ENCODE measurements at places on chromosomes 12 and 14.

- no peaks in the 10 kb centered on the region for H3K27me3 ChIP-seq
- peak overlapping the region; percentile 66 for H3K27ac ChIP-seq
- peaks cover 61% of the 10 kb centered on the region for H3K4me1 ChIP-seq
- no peak for DNase-seq
- H3K4me3 ChIP-seq: no peak overlapping the region
Observed at GRCh38 chr12:123058980-123059379, 78.5 kb downstream of the ARL6IP4 start.

- peaks cover 17% of the 10 kb centered on the region for H3K4me1 ChIP-seq
- no peak overlapping the region for H3K27ac ChIP-seq
- peak; percentile 79 for DNase-seq
- peak overlapping the region; percentile 37 for H3K4me3 ChIP-seq
Observed at GRCh38 chr14:99231850-99232713, 39.9 kb downstream of the BCL11B start.

- H3K27ac ChIP-seq: no peak overlapping the region
- no peak for DNase-seq
- H3K36me3 ChIP-seq: no peaks in the 10 kb centered on the region
- H3K4me3 ChIP-seq: no peak overlapping the region
Observed at GRCh38 chr14:96830946-96831345, 33.8 kb downstream of the VRK1 start.

- H3K4me3 ChIP-seq: no peak overlapping the region
- H3K27me3 ChIP-seq: no peaks in the 10 kb centered on the region
- no peaks in the 10 kb centered on the region for H3K36me3 ChIP-seq
- H3K27ac ChIP-seq: no peak overlapping the region
Observed at GRCh38 chr14:88013750-88014349, 8.9 kb downstream of the GPR65 start.

DNA sequence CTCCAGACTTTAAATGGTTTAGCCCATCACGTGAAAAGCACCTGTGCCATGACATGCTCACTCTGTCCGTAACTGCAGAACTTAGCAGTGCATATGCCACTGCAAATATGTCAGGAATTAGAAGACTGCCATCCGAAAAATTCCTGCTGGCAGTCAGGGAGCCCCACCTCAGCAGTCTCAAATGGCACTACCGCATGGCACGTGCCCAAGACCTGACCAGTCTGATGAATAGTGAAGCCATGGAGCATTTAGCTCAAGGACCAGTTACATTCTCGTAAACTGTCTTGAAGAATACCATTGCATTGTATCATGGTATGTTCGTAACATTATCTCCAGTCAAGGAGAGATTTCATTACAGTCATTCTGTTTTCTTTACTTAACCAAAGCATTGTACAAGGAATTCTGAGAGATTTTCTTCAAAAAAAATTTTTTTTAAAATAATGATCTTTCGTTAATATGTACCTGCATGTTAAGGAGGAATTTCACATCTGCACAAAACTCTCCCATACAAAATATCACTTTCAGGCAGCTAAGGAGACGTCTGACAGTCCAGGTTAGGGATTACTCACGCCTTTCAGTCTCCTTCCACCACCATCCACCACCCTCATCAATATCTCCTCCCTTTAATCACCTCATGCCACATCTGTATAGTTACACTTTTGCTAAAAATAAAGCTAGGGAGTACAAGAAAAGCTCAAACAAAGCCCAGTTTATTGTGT, 138.5 kb downstream of the ANO2 start:
- no peaks in the 10 kb centered on the region for H3K27me3 ChIP-seq
- no peak overlapping the region for H3K4me3 ChIP-seq
- H3K27ac ChIP-seq: no peak overlapping the region
- no peak for DNase-seq

DNA sequence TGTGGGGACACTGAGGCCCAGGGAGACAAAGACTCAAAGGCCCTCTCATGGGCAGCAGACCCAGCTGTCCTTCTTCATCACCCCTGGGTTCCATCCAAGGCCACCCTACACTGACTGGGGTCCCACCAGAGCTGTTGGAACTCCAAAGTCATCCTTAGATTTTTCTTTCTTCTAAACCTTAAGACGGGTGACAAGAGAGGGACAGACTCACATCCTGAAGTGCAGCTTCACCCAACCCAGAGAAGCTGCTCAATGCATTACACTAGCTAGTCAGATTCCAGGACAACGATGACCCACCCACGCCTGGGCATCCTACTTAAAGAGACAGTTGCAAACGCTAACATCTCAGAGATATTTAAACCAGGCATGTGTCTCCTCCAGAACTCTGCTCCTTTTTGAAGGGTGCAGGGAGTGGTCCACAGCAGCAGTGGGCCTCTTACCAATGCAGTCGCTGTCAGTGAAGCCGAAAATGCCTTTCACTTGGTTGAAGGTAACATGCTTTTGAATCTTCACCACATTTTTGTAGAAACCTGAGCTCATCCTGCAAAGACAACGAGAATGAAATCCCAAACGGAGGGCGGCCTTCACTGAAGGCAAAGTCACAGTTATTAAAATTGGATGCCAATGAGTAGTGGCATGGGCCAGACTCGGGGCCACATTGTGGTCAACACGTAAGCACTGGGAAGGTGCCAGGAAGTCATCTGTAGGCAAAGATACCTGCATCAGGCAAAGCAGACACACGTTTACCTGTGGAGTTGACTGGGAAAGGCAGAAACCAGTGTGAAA, 23.4 kb downstream of the SLC25A47 start:
- peaks cover 7% of the 10 kb centered on the region for H3K4me1 ChIP-seq
- H3K27ac ChIP-seq: no peak overlapping the region
- DNase-seq: no peak
- H3K36me3 ChIP-seq: peaks cover 27% of the 10 kb centered on the region

GRCh38 chr14:22588526-22589095, 413 bp downstream of the DAD1 start:
- peaks cover 6% of the 10 kb centered on the region for H3K36me3 ChIP-seq
- no peaks in the 10 kb centered on the region for H3K27me3 ChIP-seq
- peaks cover 58% of the 10 kb centered on the region for H3K4me1 ChIP-seq
- peak; percentile 18 for DNase-seq
- peak overlapping the region; percentile 96 for H3K27ac ChIP-seq
- H3K4me3 ChIP-seq: peak overlapping the region; percentile 65

- no peaks in the 10 kb centered on the region for H3K4me1 ChIP-seq
- no peak for DNase-seq
- no peak overlapping the region for H3K4me3 ChIP-seq
- no peaks in the 10 kb centered on the region for H3K36me3 ChIP-seq
- no peaks in the 10 kb centered on the region for H3K27me3 ChIP-seq
- H3K27ac ChIP-seq: no peak overlapping the region
Observed at GRCh38 chr12:4211372-4211771, 62.2 kb upstream of the CCND2 start.

GRCh38 chr14:56358275-56358674, 221.3 kb upstream of the TMEM260 start:
- no peak for DNase-seq
- no peak overlapping the region for H3K27ac ChIP-seq
- H3K4me1 ChIP-seq: peaks cover 8% of the 10 kb centered on the region
- no peaks in the 10 kb centered on the region for H3K27me3 ChIP-seq

- H3K27ac ChIP-seq: no peak overlapping the region
- no peak for DNase-seq
- H3K4me3 ChIP-seq: no peak overlapping the region
- no peaks in the 10 kb centered on the region for H3K4me1 ChIP-seq
- no peaks in the 10 kb centered on the region for H3K27me3 ChIP-seq
Observed at GRCh38 chr14:95402176-95402575, 82.5 kb upstream of the CLMN start.

DNA sequence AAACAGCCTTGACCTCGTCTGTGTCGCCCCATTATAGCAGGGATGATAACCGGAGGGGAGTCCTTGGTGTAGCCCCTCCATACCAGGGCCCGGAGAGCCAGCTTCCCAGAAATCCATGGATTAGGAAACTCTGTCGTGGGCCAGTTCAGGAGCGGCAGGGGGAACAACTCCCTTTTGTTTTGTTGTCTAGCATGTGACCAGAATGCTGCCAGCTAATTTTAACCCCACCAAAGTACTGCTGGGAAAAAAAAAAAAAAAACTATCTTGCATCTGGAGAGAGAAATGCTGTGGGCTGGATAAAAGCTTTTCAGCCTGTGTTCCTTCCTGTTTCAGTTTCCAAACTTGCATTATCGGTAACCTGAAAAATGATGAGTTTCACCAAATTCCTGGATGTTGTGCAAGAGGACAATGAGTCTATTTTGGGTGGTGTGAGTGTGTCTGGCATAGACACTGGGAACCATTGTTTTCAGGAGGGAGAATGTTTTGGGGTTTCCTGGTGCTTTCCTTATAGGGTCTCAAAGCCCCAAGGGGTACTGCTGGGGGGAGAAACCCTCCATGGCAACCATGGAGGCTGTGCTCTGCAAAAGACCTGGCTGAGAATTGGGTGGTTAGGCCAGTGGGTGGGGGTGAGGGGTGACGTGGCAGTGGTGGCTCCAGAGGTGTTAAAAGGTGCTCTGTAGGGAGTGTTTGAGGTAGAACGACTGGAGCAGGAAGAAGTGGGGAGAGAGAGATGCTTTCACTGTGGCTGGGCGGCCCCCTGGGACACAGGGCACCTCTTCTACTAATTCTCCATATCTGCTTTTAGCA, 14.9 kb upstream of the IRF2BPL start:
- peak overlapping the region; percentile 100 for H3K27ac ChIP-seq
- peak; percentile 84 for DNase-seq
- H3K36me3 ChIP-seq: no peaks in the 10 kb centered on the region

- no peak for DNase-seq
- peaks cover 18% of the 10 kb centered on the region for H3K4me1 ChIP-seq
- no peak overlapping the region for H3K4me3 ChIP-seq
- H3K27ac ChIP-seq: no peak overlapping the region
- no peaks in the 10 kb centered on the region for H3K36me3 ChIP-seq
- no peaks in the 10 kb centered on the region for H3K27me3 ChIP-seq
Observed at GRCh38 chr12:104910196-104910840, 47.8 kb downstream of the SLC41A2 start.

GRCh38 chr12:56479625-56480024, 8.3 kb downstream of the GLS2 start:
- no peaks in the 10 kb centered on the region for H3K4me1 ChIP-seq
- no peak for DNase-seq
- H3K27ac ChIP-seq: no peak overlapping the region
- H3K36me3 ChIP-seq: no peaks in the 10 kb centered on the region

DNA sequence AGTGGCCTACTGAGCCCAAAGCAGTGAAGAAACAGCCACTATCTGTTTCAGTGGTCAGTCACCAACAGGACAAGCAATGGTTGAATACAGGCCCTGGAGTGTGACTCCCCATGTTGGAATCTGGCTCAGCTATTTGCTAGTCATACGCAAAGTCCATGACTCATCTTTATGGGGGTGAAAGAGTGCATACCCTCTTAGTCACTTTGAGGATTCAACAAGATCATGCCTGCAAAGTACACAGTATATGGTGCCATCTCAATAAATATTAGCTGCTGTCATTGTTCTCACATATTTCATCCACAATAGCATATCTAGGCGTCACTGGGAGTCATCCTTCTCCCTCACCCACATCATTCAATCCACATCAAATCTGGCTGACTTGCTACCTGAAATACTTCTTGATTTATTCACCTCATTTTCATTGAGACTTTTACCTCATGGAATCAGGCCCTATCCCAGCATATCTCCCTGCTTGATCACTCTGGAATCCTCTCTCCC, 26.4 kb upstream of the STAB2 start:
- H3K27ac ChIP-seq: no peak overlapping the region
- no peak overlapping the region for H3K4me3 ChIP-seq
- H3K4me1 ChIP-seq: no peaks in the 10 kb centered on the region
- DNase-seq: no peak
- H3K27me3 ChIP-seq: peaks cover 10% of the 10 kb centered on the region
- no peaks in the 10 kb centered on the region for H3K36me3 ChIP-seq

DNA sequence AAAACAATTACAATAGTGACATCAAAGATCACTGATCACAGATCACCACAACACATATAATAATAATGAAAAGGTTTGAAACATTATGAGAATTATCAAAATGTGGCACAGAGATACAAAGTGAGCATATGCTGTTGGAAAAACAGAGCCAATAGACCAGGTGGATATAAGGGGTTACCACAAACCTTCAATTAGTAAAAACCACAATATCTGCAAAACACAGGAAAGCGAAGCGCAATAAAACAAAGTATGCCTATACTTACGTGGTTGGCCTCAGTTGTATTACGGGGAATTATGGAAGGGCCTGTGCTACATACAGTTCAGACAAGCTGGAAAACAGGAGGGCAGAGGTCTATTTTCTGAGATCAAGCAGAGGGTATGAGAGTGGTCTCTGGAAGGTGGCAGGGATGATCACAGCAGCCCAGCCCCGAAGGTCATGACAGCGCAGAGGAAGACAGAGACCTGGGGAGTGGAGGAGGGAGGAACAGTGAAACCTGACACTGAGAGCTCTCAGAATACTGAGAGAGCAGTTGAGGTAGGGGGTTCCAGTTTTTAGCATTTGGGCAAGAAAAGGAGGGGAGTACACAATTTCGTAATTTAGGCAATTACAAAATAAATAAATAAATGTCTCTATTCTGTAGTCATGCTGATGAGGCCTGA, 41.3 kb downstream of the IFNG start:
- no peak overlapping the region for H3K27ac ChIP-seq
- no peaks in the 10 kb centered on the region for H3K27me3 ChIP-seq

GRCh38 chr14:58898655-58899316, 261.0 kb downstream of the DACT1 start:
- H3K27ac ChIP-seq: no peak overlapping the region
- H3K27me3 ChIP-seq: no peaks in the 10 kb centered on the region
- DNase-seq: no peak
- H3K36me3 ChIP-seq: no peaks in the 10 kb centered on the region
- no peak overlapping the region for H3K4me3 ChIP-seq

DNA sequence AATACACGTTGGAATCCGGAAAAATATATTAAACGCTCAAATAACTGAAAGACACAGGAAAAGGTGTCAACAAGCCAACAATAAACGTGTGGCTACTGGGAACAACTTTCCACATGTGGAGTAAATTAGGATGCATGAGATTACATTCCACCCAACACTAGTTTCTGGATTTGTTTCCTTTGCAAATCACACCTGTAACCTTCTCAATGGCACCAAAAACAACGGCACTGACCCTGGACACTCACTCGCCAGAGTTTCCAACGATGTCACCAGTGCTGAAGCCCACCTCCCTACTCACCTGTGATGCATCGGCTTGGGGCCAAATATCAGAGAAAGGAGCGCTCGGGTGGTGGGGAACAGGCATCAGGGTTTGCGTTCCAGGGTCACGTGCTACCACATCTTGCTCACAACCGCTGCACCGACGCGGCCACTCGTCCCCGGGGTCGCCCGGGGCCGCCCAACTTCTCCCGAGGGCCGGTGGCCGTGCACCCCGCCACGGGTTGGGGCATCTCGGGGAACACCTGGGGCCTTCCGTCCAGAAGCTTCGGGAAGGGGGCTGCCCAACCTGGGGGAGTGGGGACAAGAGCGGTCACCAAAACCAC, 629 bp downstream of the PRDM4 start:
- H3K27me3 ChIP-seq: no peaks in the 10 kb centered on the region
- peak overlapping the region; percentile 88 for H3K27ac ChIP-seq
- peak; percentile 65 for DNase-seq
- peaks cover 27% of the 10 kb centered on the region for H3K4me1 ChIP-seq
- peaks cover 27% of the 10 kb centered on the region for H3K36me3 ChIP-seq
